ENCODE measurements at places on chromosomes 6 and 20. TPM values are rescaled to one million over a fixed set of nuclear protein-coding genes. Genes with fewer than 3 reads are reported as not detected.

The TBXT gene
- not detected for total RNA-seq

The HM13 gene
- total RNA-seq = 186 TPM

The NMBR gene
- total RNA-seq = not detected

The OR10C1 gene
- total RNA-seq = not detected

The PGC gene
- total RNA-seq = not detected

The FAM184A gene
- 4.8 TPM for total RNA-seq

The BIRC7 gene
- total RNA-seq = 0.35 TPM

The DNAH8 gene
- not detected for total RNA-seq

The APOM gene
- 3.3 TPM for total RNA-seq

The JPH2 gene
- 5.6 TPM for total RNA-seq

DNA sequence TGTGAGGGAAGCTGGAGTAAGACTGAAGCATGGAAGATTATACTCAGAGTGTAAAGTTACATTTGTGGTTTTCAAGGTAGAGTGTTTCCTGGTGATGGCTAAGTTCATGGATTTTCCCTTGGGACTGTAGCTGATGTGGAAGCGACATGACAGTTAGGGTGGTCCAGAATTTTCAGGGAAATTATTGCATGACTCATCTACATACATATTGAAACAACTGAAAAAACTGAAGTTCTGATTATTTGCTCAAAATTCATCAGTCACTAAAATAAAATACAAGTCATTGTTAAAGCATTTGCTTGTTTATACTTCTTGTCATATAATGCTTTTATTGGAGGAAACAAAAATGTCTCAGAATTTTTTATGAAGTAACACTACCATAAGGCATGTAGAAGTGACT lies 700.0 kb downstream of the RFPL4B start:
- DNase-seq = no peak

DNA sequence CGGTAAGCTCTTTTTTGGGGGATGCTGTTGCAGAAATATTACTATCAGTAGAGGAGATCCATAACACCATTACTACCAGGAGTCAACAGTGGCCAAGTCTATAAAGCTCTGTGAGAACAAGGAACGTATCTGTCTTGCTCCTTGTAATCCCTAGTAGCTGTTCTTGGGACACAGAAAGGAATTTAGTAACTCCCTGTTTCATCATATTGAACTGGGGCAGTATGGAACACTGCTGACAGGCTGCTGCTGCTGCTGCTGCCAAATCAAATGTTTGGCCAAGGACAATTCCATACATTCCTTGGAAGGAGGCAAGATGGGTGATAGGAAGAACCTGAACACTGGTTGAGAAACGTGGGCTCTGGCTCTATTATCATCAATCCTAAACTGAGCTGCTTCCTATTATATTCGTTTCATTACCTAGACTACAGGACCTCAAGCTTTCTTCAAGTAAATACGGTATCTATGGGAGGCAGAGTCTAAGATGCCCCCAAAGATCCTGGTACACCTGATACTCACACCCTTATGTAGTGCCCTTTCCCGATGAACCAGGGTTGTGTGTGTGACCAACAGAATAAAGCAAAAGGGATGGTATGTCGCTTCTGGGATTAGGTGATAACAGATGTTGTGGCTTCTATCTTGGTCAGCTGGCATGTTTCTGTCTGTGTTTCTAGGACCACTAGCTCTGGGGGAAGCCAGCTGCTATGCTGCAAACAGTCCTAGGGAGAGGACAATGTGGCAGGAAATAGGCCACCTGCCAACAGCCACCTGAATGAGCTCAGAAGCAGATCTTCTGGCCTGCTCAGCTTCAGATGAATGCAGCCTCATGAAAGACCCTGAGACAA lies 39.5 kb downstream of the ELOVL5 start:
- DNase-seq = no peak

DNA sequence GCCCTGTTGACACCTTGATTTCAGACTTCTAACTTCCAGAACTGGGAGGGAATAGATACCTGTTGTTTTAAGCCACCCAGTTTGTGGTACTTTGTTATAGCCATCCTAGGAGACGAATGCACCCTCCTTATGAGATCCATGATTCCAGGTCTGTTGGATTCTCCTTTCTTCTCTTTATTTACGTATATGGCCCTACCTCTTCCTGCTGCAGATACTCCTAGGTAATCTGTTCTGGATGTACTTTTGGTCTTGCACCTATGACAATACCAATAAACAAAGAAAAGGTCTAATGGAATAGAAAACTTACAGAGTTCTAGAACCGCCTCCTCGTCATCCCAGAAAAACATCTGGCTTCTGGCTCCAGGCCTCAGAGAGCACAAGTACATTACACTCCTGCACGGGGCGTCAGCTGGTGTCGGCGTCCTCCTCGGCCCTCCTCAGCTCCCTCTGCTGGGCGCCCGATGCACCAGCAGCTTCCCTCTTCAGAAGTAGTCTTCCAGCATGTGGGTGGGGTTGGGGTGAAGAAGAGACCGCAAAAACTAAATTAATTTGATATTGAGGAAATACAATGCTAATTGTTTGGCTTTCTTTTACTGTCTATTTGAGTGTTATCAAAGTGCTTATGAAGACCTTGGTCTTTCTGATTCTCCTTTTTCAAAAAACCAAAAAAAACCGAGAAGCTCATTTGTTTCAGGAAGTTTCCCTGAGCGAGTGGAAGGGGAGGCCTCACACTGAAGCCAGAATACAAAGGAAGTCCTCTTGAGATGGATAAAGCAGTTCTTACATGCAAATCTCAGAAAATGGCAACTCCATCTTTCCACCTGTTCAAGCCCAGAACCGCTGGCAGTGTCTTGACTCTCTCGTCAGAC lies 9.7 kb upstream of the ATXN1 start:
- DNase-seq = no peak

DNA sequence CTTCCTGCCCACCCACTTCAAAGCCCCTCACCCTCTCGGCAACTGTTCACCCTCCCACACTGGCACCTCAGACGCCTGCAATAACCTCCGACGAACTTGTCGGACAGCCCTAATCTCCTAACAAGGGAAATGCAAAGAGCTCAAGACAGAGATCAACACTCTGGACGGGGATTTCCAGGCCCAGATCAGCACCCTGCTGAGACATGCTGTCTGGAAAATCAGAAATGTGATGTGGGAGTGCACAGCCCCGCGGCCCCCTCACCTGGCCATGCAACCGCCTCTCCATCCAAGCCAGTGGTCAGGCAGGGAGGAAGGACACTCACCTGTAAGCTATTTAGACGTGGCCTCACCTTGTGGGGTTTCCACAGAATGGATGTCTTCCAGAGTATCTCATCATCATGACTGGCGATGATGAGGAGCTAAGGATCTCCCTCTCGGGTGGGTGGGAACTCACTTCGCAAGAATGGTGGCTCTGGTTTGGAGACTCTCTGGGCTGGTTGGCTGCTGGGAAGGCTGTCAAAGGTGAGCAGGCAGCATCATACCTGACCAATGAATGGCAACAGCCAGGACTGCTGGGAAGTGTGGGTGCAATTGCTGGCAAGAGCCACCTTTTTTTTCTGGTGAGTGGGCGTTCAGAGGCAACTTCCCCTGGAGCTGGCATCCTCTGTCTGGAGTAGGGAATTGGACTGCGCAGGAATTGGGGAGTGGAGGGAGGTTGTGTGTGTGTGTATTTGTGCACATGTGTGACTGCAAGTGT lies 28.1 kb upstream of the ADTRP start:
- DNase-seq = no peak

DNA sequence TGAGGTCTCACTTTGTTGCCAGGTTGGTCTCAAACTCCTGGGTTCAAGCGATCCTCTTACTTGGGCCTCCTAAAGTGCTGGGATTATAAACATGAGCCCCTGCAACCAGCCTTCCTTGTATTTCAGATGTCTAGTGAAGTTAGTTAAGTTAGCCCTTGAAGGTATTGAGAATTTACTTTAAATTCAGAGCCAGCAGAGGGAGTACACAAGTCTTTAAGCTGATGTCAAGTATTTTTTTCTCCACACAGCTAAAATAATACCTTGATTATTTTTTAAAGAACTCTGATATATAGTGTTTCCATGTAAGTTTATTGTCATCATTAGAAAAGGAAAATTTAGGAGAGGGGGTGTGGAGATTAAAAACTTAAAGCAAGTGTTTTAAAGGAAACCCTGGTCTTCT lies 9.8 kb downstream of the FOXO3 start:
- no peak for DNase-seq

DNA sequence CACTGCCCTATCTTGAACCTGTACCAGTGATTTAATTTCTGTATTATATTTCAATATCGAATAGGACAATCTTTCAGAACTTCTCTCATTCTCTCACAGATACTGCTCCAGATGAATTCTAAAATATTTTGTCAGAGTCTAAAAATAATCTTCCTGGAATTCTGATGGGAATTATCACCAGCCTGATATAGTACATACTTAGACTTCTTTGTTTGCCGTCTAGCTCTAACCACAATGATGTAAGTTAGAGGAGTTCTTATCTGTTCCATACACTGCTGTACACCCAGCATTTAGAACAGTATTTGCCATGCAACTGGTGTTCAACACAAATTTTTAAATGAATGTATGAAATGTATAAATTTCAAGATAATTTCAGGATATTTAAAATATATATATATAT lies 1.3 kb upstream of the HUS1B start:
- no peak for DNase-seq

DNA sequence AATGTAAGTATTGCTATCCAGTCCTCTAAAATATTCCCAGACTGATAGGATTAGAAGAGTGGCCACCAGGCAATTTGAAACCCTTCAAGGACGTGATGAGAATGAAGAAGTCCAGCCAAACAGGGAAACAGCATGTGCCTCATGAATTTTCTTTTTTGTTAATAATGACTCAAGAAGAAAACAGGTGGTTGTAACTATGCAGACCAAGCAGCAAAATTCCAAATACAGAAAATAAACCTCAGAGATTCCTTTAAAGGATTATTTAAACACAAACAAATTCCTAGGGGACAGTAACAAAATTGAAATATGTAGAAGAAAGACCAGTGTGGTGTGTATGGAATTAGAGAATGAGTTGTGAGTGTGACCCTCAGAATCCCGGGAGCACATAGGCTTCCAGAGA lies 239.2 kb downstream of the KCNQ5 start:
- DNase-seq = no peak

- DNase-seq = no peak
These were observed 38.3 kb downstream of the SNX3 start for GRCh38 chr6:108222504-108222903.

DNA sequence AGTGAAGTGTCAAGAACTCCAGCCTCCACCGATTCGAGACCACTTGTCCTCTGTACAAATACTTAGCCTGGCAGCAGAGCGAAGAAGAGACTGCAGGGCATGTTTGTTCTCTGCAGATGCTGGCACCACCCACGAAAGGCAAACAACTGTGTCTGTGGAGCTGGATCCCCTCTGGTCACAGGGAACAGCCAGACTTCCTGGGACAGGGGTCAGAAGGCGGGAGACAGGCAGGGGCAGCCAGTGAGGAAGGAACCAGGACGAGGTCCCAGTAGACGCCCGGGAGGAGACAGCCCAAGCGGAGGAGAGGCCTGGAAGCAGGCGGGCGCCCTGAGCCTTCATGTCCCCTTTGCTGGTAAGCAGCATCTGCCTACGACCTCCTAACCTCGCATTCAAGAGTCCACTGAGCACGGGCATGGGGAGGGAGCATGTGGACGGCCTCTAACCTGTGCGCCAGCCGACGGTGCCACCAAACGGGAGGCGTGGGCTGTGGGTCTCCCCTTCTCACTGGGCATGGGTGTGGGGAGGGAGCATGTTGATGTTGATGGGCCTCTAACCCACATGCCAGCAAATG lies 265.5 kb downstream of the DLL1 start:
- peak; percentile 87 for DNase-seq

DNA sequence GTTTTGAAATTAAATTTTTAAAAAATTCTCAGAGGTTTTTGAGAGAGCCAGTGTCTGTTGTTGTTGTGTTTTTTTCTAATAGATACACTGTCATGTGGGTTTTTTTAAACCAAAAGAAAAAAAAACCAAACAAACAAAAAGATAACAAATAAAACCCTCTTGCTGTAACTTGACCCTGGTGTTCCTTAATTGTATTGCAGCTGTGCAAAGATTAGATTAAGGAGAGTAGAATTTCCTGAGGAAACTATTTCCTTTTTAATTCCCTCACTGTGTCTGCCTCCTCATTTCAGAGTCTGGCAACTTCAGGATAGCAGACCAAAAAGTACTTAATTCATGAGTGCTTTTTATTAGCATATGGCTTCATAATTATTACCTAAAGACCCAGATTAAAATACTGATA lies 281.9 kb downstream of the EPM2A start:
- no peak for DNase-seq

GRCh38 chr6:82909551-82909950 lies 156.1 kb downstream of the UBE3D start:
- no peak for DNase-seq

DNA sequence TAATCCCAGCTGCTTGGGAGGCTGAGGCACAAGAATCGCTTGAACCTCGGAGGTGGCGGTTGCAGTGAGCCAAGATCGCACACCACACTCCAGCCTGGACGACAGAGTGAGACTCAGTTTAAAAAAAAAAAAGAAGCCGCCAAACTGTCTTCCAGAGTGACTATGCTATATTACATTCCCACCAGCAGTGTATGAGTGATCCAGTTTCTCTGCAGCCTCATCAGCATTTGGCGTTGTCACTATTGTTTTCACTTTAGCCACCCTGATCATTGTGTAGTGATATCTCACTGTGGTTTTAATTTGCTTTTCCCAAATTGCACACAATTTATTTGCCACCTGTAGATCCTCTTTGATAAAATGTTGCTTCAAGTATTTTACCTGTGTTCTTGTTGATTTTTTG lies 6.0 kb upstream of the AKAP12 start:
- no peak for DNase-seq
